ENCODE measurements at places on chromosomes 3 and 15. TPM values are rescaled to one million over a fixed set of nuclear protein-coding genes. Genes with fewer than 3 reads are reported as not detected.

Gene CLDN11
- total RNA-seq, result 0.56 TPM

Gene GRM7
- total RNA-seq, result not detected

Gene LHFPL4
- not detected for total RNA-seq

Gene PIERCE2
- 0.86 TPM for total RNA-seq

Gene SV2B
- not detected for total RNA-seq

Gene RNF111
- total RNA-seq, result 12.7 TPM

Gene TRANK1
- total RNA-seq, result 0.13 TPM

Gene RARRES1
- 79.2 TPM for total RNA-seq

Gene OR4F6
- not detected for total RNA-seq

Gene WDR72
- 1.1 TPM for total RNA-seq

DNA sequence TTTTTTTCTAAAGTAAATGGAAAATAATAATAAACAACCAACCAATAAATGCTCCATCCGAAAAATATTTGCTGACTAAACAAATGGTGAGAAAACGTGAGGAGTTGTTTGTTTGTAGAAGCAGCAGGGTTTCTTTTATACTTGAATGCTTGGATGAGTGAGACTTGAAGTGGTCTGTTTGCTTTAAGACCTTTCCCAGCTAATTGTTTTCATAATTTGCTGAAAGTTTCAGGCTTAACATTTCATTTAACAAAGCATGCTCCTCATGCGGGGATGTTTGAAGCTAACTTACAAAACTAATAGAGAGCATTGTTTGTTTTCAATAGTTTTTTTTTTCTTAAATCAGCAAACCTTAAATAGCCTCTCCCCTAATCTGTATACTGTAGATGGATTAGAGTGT, 484.6 kb downstream of the ROBO2 start:
- no peak for DNase-seq

- peak; percentile 34 for DNase-seq
Observed at GRCh38 chr3:54870423-54870822, 57.4 kb downstream of the LRTM1 start.

DNA sequence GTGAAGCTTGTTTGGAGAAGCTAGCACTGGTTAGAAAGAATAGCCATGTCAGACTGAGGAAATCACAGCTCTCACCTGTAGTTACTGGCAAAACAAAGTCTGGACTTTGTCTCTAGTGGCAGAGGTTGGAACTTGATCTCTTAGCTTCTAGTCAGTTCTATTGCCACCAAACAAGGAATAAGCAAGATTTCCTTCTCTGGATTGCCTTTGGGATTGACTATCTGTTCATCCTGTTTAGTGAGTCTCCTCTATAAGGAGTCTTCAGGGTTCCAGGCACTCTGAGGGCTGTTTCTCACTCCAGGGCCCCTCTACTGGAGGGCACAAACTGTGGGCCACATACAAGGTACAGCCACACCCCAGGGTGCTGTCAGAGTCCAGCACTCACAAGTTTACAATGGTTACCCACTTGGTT, 426.6 kb upstream of the THBS1 start:
- DNase-seq, result peak; percentile 87

DNA sequence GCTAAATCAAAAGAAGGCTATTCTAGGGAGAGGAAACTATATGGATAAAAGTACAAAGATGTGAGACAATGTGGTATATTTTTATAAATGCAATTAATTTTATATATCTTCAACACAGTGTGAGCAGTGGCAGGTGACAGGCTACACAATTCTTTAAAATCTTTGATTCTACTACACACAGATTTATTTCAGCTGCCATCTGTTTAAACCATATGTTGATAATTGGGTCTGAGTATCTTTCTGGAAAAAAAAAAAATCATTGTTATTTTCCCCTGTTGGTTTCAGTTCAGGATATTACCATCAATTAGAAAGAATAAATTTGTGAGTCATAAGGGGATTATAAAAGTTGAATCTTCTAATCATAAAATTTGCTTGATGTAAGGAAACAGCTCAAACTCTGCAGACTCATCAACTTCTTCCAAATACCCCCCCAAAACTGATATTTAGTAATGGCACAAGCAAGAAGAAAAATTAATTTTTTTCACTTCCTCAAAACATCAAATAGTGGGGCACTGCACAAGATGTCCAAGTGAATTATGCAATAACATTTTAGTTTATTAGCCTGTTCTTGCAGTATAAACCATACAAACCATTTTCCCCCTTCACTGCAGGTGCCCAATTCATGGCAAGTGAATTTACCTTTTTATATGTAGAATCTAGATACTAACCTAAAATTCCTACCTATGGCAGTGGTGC, 12.0 kb downstream of the PIERCE2 start:
- no peak for DNase-seq

DNA sequence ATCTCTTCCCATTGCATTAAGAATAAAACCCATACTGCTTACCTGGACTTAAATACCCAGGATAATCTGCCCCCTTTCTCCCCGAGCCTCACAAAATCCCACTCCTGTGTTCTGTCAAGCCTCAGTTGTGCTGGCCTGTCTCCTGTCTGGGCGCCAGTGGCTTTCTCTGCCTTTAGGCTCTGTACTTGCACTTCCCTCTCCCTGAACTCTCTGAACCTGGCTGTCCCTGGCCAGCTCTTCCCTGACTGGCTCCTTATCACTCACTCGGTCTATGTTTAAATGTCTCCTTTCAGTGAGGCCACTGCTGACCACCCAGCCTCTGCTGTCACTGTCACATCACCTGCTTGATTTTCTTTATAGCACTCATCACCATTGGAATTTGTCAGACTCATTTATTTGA, 382.7 kb upstream of the PPP2R3A start:
- DNase-seq, result no peak

DNA sequence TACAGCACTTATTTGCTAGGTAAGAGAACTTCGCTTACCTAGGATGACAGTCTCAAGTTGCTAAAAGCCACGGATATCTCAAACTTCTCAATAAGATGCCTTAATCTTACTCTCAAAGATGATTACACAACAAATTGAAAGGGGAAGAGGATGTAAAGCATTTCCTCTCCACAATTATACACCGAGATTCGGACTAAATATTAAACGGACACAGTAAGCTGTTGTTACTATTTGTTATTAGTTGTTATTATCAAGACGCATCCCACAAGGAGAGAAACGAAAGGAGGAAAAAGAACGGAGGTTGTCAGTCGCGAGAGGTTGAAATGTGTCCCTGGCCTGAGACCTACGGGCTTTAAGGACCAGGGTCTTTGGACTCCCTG, 660 bp downstream of the ZNF106 start:
- peak; percentile 49 for DNase-seq

DNA sequence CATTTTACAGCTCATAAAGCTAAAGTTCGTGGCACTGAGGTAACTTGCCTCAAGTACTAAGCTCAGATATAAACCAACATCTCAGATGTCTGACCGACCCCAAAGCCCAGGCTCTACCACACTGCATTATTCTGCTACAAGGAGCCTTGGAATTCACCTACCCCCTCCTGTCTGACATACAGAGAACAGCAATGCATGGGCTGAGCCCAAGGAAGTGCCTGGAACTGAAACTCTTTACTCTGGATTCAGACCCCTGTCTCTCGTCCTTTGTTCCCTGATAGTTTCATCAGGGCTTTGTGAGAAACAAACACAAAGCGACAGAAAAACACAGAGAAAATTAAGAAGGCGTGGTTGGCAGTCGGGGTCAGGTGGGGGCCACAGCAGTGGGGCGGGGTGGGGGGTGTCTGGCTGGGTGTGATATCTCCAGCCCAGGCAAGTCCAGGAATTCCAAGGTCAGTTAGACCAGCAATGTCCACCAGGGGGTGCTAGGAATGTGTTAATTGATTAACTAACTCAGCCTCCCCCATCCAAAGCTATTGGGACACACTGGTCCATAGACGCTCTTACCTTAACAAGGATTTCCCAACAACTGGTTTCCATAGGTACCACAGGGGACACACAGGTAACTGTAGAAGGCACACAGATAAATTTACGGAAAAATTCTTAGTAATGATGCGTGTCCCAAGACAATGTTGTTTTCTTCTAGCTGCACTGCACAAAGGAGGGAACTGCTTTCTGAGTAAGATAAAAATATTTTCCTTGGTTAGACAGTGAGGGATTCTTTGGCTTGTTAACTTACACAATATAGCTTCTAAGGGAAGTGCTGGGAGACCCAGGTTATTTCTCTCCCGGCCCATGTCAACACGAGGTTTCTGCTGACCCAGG, 18.8 kb upstream of the SSUH2 start:
- DNase-seq, result peak; percentile 91

DNA sequence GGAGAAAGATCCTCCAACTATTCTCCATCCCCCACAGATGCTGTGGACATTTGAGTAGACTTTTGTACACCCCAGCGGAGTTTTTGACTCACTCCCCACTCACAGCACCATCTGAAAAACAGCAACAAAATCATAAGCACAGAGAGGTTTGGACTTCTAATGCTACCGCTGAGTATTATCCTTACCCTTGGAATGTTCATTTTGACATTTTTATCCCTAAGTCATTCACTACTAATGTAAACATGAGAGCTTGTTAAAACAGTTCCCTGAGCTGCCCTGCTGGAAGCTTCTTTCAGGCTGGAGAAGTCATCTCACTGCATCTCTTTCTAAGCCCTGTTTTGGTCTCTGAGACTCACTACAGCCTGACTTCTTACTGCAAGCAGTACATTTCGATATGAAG, 1045.9 kb downstream of the MCTP2 start:
- DNase-seq, result no peak

DNA sequence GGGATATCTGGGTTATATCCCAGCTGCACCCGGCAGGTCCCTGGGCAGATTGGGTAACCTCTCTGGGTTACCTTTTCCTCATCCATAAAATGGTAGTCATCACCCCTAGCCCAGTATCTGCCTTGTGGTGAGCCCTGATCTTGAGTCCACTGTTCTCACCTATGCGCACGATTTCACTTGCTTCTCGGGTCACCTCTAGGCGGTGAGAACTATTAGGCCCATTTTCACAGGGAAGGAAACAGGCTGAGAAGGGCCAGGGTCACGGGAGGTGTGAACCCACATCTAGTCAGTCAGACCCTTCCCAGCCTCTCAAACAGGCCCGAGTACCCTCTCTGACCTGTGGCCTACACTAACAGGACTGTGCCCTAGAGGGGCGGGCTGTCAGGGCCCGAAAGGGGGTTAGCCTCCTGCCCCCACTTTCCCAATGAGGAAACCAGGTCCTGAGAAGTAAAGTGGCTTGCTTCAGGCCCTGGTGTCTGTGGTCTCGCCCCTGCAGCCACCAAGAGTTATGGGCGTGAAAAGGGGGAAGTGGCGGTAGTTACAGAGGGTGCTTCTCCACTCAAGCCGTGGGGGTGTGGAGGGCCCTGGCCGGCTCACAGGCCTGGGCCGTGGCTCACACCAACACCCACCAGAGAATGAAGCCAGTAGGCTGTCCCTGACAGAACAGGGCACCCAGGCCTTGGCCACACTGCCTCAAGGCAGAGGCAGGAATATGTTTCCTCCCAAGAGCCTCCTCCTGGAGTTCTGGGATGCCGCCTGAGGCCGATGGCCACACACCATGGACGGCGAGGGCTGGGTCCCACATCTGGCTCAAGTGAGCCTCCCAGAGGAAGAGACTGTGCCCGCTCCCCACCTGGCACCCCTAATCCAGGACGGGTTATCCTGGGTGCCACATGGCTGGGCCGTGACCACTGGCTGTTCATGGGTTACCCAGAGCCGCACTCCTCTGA, 19.5 kb downstream of the PSTPIP1 start:
- DNase-seq, result no peak

GRCh38 chr3:56917361-56918110, 115.8 kb upstream of the ARHGEF3 start:
- no peak for DNase-seq

DNA sequence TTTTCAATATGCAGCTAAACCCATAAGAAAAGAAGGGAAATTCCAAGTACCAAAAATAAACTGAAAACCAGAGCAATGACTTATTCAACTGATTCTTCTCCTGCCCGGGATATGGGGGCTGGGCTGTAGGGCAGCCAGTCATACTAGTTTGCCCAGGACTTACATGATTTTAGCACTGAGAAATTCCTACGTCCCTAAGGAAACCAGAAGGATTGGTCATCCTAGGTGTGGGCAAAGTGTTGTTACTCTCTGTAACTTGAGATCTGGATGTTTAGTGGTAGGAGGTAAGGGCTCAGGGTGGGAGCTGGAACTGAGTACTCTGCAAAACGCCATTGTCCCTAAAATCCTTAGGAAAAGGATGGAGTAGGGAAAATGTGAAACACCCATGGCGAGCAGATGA, 1.2 kb upstream of the DAZL start:
- no peak for DNase-seq

DNA sequence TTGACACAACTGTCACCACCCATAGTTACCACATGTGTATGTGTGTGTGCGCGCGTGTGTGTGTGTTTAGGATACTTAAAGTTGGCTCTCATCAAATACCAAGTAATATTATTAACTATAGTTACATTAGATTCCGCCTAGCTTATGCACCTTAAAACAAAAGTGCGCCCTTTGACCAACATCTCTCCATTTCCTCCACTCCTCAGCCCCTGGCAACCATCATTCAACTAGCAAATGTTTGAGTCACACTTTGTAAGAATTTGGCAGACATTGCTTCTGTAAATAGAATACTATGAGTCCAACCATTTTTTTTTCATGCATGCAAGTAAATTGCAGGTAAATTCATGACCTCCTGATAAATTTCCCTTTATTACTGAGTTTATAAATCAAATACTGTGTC, 169.3 kb downstream of the GBE1 start:
- DNase-seq, result no peak

DNA sequence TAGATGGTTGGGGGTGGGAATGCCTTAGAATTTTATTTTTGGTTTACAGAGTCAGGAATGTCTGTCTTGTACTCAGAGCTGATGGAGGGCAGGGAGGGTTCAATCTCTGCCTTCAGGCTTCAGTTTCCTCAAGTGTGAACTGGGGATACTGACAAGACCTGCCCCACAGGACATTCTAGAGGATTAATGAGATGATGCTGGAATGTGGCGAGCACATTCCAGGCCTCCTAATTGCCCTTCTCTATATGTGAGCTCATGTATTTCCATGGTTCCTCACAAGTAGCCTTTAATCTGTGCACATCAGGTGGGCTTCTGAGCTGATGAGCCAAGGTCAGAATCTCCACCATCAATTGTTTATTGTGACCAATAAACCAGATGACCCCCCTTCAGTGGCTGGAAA, 90.4 kb downstream of the CACNA2D3 start:
- DNase-seq, result no peak

DNA sequence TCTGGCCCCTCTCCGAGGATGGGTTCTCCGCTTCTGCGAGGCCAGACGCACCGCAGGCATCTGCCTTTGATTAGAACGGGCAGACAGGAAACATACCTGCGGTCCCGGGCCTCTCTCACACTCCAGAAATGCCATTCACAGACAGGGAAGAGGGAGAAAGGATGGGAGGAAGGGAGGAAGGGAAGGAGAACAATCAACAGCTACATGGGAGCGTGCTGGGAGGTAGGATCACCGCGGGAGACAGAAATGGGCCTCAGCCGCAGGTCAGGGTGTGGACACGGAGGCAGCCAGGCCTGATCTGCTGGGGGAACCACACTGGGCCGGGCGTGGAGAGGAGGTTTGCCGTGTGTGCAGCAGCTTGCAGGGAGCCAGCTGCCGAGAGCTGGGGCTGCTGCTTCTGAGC, 90.7 kb upstream of the RGMA start:
- DNase-seq, result no peak

GRCh38 chr3:187450431-187451190, 82.4 kb downstream of the RTP4 start:
- no peak for DNase-seq

Data from HT-29 (cell line).